Stimulated activated CD8-positive, alpha-beta memory T cell treated with anti-CD3 and anti-CD28 coated beads, Interleukin-7, amount 100 ng/mL, for 1 hour (primary cell): ENCODE measurements at places on chromosomes 1 and 21.

DNA sequence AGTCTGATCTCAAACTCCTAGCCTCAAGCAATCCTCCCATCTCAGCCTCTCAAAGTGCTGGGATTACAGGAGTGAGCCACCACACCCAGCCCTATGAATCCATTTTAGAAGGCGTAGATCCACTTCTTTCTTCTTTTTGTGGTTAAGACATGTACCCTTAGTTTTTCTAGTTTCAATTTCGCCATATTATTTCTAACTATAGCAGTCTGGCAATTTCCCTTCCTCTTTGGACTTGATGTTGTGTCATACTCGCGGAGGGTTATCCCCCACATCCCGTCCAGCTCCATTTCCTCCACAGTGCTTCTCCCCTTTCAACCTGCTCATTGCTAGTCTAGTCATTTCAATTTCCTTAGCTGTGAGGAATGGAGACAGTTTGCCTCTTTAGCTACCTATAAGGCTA, 5.2 kb upstream of the LRRC8D start:
- no peak for DNase-seq

DNA sequence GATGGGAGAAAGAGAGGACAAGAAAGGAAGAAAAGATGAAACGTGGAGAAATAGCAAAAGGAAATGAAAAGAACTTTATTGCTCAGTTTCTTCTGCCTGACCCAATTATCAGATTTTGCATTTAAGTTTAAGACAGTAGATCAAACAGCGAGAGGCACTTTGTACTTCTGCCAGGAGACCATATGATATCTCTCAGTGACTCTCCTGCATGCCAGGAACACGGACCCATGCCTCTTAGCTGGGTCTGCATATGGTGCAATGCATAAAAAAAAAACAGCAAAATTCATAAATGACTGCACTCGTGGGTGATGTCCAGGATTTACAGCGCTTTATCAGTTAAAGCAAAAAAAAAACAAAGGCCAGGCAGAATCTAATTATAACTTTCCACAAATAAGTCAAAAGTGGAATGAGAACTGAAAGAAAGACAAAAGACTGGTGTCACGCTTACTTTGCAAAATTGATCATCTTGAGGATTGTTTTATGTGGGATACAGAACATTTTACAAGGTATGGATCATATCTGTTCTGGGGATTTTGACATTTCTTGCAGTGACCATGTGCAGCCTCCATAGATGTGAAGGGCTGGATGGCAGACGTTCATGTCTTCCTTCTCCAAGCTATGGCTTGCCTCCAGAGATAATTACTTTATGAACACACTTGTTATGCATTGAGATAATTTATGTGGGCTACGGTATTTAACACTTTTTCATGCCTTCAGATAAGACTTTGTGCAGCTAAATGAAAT, 79.5 kb downstream of the RUNX1 start:
- DNase-seq: no peak

DNA sequence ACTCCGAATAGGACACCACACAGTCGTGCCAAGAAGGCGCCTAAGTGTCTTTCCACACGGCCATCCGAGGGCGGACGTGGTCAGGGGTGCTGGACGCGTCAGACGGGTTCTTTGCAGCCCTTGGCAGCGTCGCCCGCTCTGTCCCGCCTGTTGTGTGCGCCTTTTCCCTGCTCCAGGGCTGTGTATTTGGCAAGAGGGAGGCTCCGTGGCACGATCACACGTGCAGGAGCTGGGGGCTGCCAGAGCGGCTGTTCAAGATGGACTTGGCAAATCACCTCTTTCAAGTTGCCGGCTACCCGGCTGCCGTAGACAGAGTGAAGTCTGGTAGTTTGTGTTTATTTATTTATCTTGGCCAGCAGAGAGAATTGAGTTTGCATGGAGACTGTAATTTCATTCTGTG, 31.9 kb downstream of the PRKCZ start:
- DNase-seq: no peak

DNA sequence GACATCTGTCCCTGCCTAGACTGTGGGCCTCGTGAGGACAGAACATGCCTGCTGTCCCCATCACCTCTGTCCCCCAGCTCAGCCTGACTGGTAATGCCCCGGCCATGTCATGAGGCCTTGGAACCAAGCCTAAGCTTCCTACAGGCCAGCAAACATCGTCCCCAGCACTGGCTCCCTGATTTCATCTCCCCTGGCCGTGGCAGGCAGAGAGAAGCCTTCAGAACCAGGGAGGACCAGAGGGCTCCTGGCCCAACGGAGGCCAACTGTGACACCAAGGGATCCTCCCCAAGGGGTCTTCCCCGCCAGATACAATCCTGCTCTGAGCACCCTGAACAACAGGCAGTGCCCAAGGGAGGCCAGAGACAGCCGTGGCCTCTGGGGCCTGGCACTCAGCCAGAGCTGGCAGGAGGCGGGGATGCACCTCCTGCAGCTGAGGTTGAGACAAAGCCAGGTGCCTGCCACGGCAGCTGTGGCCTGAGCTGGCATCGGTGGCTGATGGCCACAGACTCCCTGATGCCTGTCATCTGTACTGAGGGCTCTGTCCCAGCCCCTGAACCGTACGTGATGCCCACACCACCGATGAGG, 9.9 kb upstream of the NPHP4 start:
- no peak for DNase-seq

- no peak for DNase-seq
These were observed 16.9 kb upstream of the RPF1 start for GRCh38 chr1:84462118-84462517.

DNA sequence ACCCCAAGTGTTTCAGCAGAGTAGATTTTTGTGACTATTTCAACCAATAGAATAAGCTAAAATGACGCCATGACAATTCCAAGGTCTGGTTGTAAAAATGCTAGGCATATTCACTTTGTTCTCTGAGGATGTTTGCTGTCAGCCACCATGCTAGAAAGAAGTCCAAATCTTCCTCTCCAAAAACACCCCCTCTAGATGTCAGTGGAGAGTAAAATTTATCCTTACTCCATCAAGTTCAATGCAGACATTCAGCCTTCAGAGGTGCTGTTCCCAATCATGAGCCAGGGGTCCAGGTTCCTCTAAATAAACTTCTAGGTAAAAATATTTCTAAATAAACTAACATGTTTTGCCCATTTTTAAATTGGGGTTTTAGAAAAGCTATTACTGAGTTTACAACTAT, 395.4 kb upstream of the ADAMTS5 start:
- no peak for DNase-seq

DNA sequence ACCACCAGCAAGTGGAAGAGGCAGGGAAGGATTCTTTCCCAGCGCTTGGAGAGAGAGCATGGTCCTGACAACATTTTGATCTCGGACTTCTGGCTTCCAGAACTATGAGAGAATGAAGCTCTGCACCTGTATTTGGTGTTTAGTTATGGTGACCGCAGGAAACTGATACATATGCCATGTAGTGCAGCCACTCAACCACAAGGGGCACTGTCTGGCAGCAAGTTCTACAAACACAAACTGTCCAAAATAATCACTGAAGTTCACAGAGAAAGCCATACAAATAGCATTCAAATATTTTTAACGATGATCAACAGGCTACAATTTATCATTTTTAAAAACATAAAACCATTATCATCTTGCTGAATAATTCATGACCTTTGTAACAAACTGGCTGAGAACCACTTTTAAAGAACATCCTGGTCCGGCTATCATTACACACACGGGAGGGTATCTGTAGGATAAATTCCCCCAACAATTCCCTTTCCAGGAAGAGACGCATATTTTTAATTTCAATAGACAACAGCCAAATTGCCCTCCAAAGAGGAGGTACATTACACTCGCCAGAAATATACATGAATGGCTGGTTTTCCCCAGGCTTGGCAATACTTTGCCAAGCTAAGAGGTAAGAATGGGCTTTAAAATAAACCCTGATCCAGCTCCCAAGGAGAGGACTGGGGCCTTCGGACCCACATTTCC, 9.2 kb upstream of the CBR3 start:
- no peak for DNase-seq

GRCh38 chr21:24988941-24989340, 618.3 kb downstream of the MRPL39 start:
- no peak for DNase-seq

GRCh38 chr1:229412056-229412455, 21.8 kb downstream of the ACTA1 start:
- no peak for DNase-seq

DNA sequence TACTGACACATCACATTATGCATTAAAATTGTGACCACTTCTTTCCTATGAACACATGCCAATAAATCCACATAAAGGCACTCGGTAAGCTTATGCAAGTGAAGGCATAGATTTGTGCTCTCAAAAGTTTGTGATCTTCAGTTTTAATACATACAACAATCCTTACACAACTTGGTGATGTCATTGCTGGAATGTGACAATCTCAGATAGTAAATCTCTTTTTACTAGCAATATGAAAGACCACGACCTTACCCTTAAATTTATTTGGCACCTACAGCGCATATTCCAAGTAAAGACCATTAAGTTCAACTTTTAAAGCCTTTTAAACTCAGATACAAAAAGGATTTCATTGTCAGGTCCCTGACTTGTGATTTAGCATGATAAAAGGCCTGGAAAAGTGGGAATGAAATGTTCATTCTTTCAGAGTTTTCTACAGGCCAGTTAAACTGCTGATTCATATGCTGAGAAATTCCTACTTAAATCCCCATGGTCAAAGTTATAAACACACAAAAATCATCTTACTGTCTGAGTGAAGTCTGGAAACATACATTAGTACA, 157.4 kb downstream of the SIPA1L2 start:
- no peak for DNase-seq

GRCh38 chr1:86441581-86441980, 17.6 kb downstream of the CLCA2 start:
- no peak for DNase-seq

GRCh38 chr1:71918630-71919029, 363.7 kb downstream of the NEGR1 start:
- no peak for DNase-seq

GRCh38 chr1:90835661-90836344, 118.7 kb upstream of the BARHL2 start:
- DNase-seq: no peak

GRCh38 chr1:230220478-230220877, 153.4 kb downstream of the GALNT2 start:
- no peak for DNase-seq

GRCh38 chr1:12629511-12629956, 11.5 kb upstream of the DHRS3 start:
- DNase-seq: no peak

DNA sequence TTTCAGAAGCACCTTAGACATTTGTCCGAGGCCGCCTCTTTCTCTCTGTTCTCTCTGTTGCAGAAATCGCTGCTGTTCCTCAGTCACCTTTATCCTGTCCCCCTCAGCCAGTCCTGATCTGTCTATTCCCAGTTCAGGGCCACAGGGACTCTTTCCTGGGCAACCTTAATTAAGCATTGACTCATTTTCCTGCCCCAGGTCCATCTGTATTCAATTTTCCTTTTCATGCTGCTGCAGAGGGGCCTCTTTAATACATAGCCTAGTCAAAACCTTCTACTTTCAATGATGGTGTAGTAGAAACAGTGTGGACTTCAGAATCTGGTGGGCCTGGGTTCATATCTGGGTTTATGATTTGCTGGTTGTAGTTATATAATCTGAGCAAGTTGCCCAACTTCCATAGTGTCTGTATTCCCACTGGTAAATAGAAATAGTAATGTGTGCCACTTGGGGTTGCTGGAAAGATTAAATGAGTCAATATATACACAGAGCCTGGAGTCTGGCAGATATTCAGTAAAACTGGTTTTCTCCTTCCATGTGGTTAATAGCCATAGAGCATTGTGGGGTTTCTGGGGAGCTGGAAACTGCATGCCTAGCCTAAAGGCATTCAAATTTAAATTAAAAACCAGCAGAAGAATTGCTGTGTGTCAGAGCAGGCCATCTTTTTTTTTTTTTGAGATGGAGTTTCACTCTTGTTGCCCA, 4.5 kb downstream of the TRAF5 start:
- DNase-seq: no peak

DNA sequence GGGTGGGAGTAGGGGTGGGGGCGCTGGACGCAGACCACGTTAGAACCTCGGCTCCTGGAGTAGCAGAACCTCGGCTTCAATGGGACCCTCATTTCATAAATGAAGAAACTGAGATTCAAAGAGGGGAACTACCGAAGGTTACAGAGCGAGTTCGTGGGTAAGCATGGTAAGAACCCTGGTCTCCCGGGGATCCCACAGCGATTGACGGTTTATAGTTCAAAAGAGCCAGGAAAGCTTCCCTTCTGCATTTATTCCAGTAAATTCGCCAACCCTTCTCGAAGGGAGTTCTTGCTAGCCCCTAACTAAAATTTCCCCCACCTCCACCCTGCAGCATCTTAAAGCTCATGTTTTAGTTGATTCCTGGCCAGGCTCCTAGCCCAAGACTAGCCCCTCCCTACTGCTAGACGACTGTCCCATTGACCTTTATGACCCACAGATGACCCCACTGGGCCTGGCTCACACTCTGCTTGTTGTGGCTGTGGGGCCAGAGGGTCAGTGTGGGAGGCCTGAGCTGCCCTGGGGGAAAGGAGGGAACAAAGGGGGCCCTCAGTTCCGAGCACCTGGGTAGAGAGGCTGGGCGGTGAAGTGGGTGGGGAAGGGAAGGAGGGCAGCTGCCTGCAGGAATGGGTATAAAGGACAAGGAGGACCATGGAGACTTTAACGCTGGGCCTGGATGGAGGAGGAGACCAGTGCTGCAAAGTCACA, 558 bp upstream of the KIF21B start:
- DNase-seq: no peak

DNA sequence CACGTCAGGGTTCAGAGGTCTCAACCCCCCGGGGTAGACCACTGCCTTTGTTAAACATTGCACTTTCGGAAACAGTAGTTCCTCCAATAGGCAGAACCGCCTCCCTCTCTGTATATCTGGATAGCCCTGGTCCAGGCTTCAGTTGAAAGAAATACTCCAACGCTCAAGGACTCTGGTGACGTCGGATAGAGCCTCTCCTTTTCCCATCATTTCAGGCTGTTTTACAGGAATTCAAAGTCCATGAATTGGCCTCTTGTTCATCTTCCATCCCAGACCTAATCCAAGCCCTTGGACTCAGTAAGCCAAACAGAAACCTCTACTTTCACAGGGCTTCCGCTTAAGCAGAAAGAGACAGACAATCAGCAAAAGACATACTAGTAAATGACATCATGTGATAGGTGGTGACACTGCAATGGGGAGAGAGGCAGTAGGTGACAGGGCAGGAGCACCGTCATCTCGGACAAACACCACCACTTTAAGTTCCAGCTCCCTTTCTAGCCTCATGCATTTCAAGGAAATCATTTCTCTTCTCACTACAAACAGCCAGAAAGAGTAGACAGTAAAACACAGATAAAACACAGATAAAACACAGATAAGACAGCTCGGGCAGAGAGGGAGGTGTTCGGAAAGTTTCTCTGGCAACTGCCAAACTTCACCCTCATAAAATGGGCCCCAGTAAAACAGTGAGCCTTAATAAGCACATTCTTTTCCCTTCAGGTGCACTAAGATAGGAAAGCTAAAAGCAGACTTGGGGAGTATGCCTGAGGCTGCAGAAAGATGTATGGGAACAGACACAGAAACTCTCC, 2.3 kb upstream of the PLA2G2A start:
- no peak for DNase-seq
